ENCODE measurements at places on chromosomes 13 and 19. TPM values are rescaled to one million over a fixed set of nuclear protein-coding genes. Genes with fewer than 3 reads are reported as not detected.

Gene IGFL2
- total RNA-seq, result not detected

Gene HSD17B14
- 0.65 TPM for total RNA-seq

Gene TYROBP
- not detected for total RNA-seq

Gene PEAK3
- total RNA-seq, result not detected

Gene PSG6
- not detected for total RNA-seq

Gene KCNN1
- total RNA-seq, result 0.32 TPM

Gene RASA3
- total RNA-seq, result 28.7 TPM

Gene CFD
- total RNA-seq, result 1.9 TPM

Gene CALR3
- not detected for total RNA-seq

Gene RPL28
- 3,363 TPM for total RNA-seq

Gene LILRA1
- total RNA-seq, result not detected

Gene GNG7
- total RNA-seq, result 0.55 TPM

Gene SIPA1L3
- total RNA-seq, result 15.7 TPM

Gene THSD8
- 12.6 TPM for total RNA-seq

Gene C19orf81
- total RNA-seq, result not detected

Gene KCTD4
- not detected for total RNA-seq

Gene FLT1
- 18.8 TPM for total RNA-seq

Gene PSG11
- not detected for total RNA-seq

Gene FGF14
- not detected for total RNA-seq

Gene ADGRL1
- total RNA-seq, result 23.6 TPM

Gene TNNT1
- not detected for total RNA-seq

Gene ZNF135
- 0.37 TPM for total RNA-seq

Gene FUZ
- 15.6 TPM for total RNA-seq

Gene PRKACA
- total RNA-seq, result 45.0 TPM

Gene SEMA6B
- 0.14 TPM for total RNA-seq

Gene VSTM1
- total RNA-seq, result not detected

Gene CGB3
- total RNA-seq, result not detected

Gene ZNF836
- 3.3 TPM for total RNA-seq

Gene ZNF558
- 29.0 TPM for total RNA-seq

Gene NPAS1
- total RNA-seq, result not detected

Gene ZNF442
- 0.81 TPM for total RNA-seq

Gene ANGPTL8
- not detected for total RNA-seq

Gene TMEM238
- total RNA-seq, result 6.1 TPM

Gene ZNF235
- 0.99 TPM for total RNA-seq

Gene NKPD1
- 0.30 TPM for total RNA-seq

Gene ZNF793
- total RNA-seq, result 2.2 TPM

Gene ZIC5
- not detected for total RNA-seq

Gene SGCG
- not detected for total RNA-seq

Gene ZNF497
- total RNA-seq, result 0.99 TPM

Gene KASH5
- 0.48 TPM for total RNA-seq

Gene GRK1
- not detected for total RNA-seq

All from activated T-cell treated with anti-CD3 and anti-CD28 coated beads, Interleukin-2, amount 50 U/mL, for 4 hours (primary cell).